ENCODE measurements at places on chromosomes 6 and 20. TPM values are rescaled to one million over a fixed set of nuclear protein-coding genes. Genes with fewer than 3 reads are reported as not detected.

The OXT gene
- total RNA-seq: not detected

The RSPH4A gene
- not detected for total RNA-seq

DNA sequence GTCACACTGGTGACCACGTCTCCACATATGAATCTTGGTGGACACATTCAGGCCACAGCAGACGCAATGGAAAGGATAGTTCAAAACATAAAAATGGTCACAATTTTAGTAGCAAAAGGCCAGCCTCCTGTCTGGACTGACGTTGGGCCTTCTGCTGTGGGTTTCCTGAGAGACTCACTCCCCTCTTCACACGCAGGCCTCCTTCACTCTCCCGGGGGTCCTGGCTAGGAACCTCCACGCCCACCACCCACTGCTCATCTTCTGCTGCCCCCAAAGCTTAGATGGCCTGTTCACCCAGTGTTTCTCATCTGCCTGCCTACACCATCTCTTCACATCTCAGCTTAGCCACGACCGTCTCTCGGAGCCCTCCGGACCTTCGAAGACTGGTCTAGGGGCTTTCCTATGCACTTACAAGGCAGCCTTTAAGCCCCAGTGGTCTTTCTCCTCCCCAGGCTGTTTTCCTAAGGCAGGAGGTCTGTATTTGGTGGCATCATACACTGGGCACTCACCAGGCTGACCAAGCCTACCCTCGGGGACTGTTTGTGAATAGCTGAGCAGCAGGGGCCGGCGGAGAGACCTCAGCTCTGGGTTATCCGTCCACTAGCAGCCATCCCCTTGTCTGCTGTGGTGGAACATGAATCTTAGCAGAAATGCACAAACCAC is 46.6 kb upstream of the AFDN start:
- H3K4me3 ChIP-seq: no peak overlapping the region
- no peaks in the 10 kb centered on the region for H3K36me3 ChIP-seq
- H3K27me3 ChIP-seq: no peaks in the 10 kb centered on the region

GRCh38 chr20:3183896-3184612 is 10.7 kb upstream of the LZTS3 start:
- peaks cover 7% of the 10 kb centered on the region for H3K4me1 ChIP-seq
- H3K4me3 ChIP-seq: no peak overlapping the region
- H3K36me3 ChIP-seq: peaks cover 7% of the 10 kb centered on the region
- no peak overlapping the region for H3K27ac ChIP-seq

- no peak overlapping the region for H3K27ac ChIP-seq
- DNase-seq: no peak
- H3K4me3 ChIP-seq: no peak overlapping the region
- no peaks in the 10 kb centered on the region for H3K4me1 ChIP-seq
- no peaks in the 10 kb centered on the region for H3K27me3 ChIP-seq
Observed at GRCh38 chr6:75842732-75843131, 93.7 kb downstream of the MYO6 start.

DNA sequence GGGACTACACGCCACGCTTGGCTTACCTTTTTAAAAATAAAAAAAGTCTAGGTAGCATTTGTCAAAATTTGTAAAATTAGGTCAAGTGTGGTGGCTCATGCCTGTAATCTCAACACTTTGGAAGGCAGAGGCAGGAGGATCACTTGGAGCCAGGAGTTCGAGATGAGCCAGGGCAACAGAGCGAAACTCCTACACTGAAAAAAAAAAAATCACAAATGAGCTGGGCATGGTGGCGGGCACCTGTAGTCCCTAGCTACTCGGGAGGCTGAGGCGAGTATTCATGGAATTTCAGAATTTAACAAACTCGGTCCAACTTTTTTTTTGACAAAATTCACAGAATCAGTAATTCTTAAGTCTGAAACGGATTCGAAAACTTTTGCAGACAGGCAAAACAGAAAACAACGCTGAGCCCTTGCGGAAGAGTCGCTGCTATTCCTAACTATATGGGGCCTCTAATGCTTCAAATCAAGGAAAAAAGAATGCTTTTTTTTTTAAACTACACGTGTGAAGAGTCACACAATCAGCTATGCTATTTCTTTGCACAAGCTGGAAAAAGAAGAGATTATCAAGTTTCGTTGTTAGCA is 62.9 kb downstream of the GTF2H5 start:
- no peaks in the 10 kb centered on the region for H3K27me3 ChIP-seq
- H3K27ac ChIP-seq: no peak overlapping the region
- no peak for DNase-seq

- no peak overlapping the region for H3K27ac ChIP-seq
- no peaks in the 10 kb centered on the region for H3K27me3 ChIP-seq
- H3K4me1 ChIP-seq: no peaks in the 10 kb centered on the region
- DNase-seq: no peak
- no peaks in the 10 kb centered on the region for H3K36me3 ChIP-seq
Observed at GRCh38 chr20:7232796-7233195, 465.3 kb downstream of the BMP2 start.

DNA sequence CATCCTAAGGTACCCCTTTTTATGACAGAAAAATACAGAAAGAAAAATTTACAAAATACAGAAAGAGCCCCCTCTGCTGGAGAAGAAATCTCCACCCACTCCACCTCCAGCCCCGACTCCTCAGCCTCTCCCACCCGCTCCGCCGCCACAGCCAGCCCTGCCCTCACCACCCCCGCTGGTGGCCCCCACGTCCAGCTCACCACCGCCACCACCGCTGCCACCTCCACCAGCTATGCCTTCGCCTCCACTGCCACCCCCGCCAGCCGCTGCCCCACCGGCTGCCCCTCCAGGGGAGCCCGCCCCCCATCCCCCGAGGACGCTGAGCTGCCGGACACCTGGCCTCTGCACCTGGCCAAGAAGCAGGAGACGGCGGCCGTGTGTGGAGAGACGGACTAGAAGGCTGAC is 17.7 kb downstream of the WFDC2 start:
- H3K36me3 ChIP-seq: no peaks in the 10 kb centered on the region
- H3K4me3 ChIP-seq: no peak overlapping the region
- H3K27ac ChIP-seq: no peak overlapping the region
- no peak for DNase-seq
- H3K27me3 ChIP-seq: no peaks in the 10 kb centered on the region
- H3K4me1 ChIP-seq: no peaks in the 10 kb centered on the region

GRCh38 chr20:34022151-34022838 is 28.6 kb downstream of the RALY start:
- no peaks in the 10 kb centered on the region for H3K27me3 ChIP-seq
- no peaks in the 10 kb centered on the region for H3K36me3 ChIP-seq
- peaks cover 92% of the 10 kb centered on the region for H3K4me1 ChIP-seq
- no peak overlapping the region for H3K27ac ChIP-seq
- peak; percentile 28 for DNase-seq
- no peak overlapping the region for H3K4me3 ChIP-seq

GRCh38 chr6:157595768-157596167 is 214.8 kb downstream of the ZDHHC14 start:
- no peak overlapping the region for H3K4me3 ChIP-seq
- no peaks in the 10 kb centered on the region for H3K36me3 ChIP-seq
- H3K4me1 ChIP-seq: peaks cover 22% of the 10 kb centered on the region
- no peak for DNase-seq
- no peaks in the 10 kb centered on the region for H3K27me3 ChIP-seq

All from stomach (tissue), 19 donors.